ENCODE measurements at places on chromosomes 13 and 19.

- no peak for DNase-seq
These were observed 58.9 kb upstream of the TM9SF2 start for GRCh38 chr13:99442273-99442895.

DNA sequence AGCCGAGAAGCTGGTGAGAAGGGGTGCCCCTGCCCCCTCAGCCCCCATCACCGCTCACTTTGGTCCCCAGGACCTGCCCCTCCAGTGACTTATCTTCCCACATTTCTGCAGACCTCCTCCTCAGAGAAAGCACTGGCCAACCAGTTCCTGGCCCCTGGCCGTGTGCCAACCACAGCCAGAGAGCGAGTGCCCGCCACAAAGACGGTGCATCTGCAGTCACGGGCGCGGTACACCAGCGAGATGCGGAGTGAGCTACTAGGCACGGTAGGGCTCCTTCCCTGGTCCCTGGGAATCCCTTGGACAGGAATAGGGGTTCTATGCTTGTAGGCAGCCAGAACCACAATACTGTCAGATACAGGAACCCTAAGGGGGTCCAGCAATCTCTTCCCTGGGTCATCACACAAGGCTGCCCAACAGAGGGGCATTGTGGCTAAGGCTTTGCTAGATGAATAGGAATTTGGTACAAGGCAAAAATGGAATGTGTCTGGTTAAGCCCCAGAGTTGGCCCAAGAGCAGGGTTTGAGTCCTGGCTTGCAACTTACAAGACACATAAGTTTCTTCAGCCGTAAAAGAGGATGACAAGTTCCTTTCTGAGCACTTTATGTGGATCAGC is 1.0 kb downstream of the USE1 start:
- no peak for DNase-seq

GRCh38 chr13:71417205-71417604 is 449.8 kb downstream of the DACH1 start:
- DNase-seq, result no peak

DNA sequence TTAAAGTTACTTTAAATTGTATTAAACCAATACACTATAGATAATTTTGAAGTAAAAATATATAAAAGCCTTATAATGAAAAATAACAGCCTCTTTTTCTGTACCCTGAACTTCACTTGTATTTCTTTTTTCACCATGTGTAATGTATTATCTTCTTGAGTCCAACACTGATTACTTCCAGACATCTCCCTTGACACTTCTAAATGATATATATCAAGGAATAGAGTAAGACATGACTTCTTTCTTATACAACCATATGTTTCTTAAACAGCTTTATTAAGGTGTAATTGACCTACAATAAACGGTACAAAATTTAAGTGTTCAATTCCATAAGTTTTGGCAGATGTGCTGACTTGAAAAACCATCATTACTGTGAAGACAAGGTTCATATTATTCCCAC is 531.9 kb downstream of the OLFM4 start:
- no peak for DNase-seq

GRCh38 chr19:1438933-1439354 is 748 bp downstream of the RPS15 start:
- DNase-seq, result no peak

- no peak for DNase-seq
These were observed 132.7 kb downstream of the ZDHHC20 start for GRCh38 chr13:21326155-21327031.

GRCh38 chr19:45994456-45994997 is 740 bp upstream of the CCDC61 start:
- no peak for DNase-seq

DNA sequence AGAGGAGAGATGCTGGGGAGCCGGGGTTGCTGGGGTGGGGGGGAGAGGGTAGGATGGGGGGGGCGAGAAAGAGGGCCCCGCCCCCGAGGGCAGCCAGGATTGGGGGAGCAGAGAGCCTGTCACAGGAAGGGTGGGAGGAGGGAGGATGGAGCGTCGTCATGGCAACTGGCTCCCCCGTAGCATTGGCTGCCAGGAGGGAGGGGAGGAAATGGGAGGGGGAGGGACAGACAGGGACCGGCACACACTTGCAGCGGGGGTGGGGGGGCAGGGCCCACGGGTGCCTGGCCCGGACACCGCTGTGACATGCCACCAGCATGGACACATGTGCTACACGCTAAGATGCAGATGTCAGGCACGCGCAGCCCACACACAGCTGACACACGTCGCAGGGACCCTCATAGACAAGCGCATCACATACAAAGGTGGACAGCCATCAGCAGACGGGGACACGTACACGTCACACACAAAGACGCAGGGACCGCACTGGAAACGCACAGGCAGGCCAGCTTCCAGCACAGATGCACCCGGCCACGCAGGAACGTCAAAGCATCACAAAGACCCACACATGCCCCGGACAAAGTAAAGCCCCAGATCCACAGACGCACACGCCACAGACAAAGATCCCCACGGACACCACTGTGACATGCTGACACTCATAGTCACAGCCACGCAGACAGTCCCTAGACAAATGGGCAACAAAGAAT is at the start of gene LMTK3:
LMTK3 (minus strand) TSS at position 36 of the 704 bp plus-strand sequence. CDS start 259 bp downstream, outside the sequence.
- DNase-seq, result no peak

- no peak for DNase-seq
These were observed at the start of gene SERPINE3 for GRCh38 chr13:51339354-51339753. TSS of gene SERPINE3 (plus strand) at chr13:51339691. CDS start at chr13:51341092, 1,401 bp downstream.

GRCh38 chr13:103358255-103358932 is 292.2 kb upstream of the SLC10A2 start:
- no peak for DNase-seq

GRCh38 chr19:45976178-45976577 is 2.5 kb upstream of the NOVA2 start:
- no peak for DNase-seq

DNA sequence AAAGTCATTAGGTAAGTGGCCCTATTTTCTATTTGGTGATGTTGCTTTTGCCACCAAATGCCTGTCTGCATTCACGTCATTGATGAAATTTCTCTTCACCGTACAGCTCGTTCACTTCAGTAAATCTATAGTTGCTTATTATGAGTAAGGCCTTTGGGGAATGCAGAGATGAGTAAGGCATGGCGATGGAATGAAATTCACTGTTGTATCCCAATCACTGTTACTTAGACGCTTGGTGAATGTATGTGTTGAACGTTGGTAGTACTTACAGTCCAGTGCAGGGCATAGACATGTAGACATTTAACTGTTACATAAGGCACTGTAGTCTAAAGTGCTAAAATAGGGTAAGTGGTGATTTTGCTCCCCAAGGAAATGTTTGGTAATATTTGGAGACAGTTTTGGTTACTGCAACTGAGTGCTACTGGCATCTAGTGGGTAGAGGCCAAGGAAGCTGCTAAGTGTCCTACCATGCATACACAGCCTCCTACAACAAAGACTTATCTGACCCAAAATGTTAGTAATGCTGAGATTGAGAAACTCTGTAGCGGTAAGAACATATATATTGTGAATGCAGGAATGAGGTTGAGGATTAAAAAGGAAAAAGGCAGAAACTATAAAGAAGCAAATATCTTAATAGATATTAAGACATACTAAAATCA is 5.8 kb downstream of the AKAP11 start:
- DNase-seq, result no peak

GRCh38 chr13:21318891-21319532 is 140.1 kb downstream of the ZDHHC20 start:
- DNase-seq, result no peak

DNA sequence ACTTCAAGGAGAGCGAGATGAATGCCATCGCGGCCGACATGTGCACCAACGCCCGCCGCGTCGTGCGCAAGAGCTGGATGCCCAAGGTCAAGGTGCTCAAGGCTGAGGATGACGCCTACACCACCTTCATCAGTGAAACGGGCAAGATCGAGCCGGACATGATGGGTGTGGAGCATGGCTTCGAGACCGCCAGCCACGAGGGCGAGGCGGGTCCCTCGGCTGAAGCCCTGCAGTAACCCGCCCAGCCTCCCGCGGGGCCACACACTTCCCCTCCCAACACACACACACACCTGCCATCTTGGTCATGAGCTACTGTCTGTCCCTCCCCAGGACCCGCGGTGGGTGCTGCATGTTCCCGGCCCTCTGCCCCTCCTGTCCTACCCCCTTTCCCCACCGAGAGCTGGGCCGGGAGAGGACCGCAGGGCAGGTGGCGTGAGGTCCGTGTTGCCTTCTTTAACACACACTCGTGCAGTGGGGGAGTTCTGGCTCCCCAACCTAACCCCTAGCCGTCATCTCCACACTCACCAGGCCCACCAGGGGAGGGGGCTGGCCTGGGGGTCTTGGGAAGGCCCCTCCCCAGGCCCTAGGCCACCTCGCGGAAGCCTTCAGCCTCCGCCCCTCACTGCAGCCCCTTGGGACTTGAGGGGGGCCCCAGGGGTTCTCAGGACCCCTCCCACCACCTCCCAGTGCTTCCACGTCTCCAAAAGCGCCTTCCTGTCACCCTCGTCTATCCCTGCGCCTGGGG is 11.8 kb downstream of the STX10 start:
- DNase-seq, result no peak

DNA sequence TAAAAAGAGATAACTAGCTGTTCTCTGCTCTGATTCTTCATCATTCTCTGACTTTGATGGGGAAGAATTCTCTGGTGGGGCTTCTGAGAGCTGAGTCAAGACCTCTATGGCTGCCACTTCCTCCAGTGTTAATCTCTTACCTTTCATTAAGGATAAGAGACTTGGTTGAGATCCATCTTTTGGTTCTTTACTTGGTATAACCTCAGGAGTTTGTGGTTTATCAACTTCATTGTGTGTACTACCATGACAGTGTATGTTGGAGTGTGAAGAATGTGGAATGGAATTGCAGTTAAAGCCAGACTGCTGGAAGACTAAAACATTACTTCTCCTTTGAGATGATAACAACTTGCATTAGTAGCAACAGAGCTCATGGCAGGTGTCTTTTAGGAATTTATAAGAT is 222.0 kb downstream of the SLITRK5 start:
- no peak for DNase-seq

- no peak for DNase-seq
These were observed 55.2 kb upstream of the CACNA1A start for GRCh38 chr19:13561461-13561860.

GRCh38 chr19:33110137-33110910 is 21.6 kb upstream of the WDR88 start:
- DNase-seq, result no peak

- no peak for DNase-seq
These were observed 95.6 kb upstream of the RFC3 start for GRCh38 chr13:33722216-33722915.

- no peak for DNase-seq
These were observed 154.2 kb downstream of the SUCLA2 start for GRCh38 chr13:47846886-47847285.

DNA sequence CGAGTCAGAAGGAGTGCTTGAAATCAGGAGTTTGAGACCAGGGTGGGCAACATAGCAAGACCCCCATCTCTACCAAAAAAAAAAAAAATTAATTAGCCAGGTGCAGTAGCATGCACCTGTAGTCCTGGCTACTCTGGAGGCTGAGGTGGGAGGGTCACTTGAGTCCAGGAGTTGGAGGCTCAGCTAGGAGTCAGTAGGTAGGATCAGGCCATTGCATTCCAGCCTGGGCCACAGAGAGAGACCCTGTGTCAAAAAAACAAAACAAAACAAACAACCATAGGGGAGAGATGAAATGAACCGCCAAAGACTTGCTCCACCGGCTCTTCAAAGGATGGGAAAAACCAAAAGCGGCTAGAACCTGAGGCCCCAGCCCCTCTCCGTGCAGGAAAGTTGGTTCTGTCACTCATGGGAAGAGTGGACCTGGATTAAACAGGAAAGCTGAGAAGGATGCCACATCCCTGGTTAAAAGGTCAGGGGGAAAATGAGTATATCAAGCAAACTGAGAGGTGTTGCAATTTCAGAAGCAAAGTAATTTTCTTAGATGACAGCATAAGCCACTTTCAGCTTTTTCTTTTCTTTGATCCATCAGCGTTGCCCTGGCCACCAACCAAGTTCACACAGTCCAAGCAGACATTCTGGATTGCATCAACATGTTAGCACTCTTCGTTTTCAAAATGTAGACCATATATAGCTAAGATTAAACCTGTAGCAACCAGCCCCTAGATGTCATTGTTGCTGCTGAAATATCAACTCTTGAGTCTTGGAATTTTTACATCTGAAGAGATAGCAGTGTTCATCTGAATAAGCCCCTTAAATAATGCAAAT is 8.9 kb upstream of the ZNF507 start:
- DNase-seq, result no peak

- DNase-seq, result no peak
These were observed 204.7 kb downstream of the FGF14 start for GRCh38 chr13:102197193-102197592.

Data from thoracic aorta (tissue), 2 donors.